CD4-positive, alpha-beta T cell treated with Interleukin-15 for 4 hours (primary cell): ENCODE measurements at places on chromosomes 7 and 10.

DNA sequence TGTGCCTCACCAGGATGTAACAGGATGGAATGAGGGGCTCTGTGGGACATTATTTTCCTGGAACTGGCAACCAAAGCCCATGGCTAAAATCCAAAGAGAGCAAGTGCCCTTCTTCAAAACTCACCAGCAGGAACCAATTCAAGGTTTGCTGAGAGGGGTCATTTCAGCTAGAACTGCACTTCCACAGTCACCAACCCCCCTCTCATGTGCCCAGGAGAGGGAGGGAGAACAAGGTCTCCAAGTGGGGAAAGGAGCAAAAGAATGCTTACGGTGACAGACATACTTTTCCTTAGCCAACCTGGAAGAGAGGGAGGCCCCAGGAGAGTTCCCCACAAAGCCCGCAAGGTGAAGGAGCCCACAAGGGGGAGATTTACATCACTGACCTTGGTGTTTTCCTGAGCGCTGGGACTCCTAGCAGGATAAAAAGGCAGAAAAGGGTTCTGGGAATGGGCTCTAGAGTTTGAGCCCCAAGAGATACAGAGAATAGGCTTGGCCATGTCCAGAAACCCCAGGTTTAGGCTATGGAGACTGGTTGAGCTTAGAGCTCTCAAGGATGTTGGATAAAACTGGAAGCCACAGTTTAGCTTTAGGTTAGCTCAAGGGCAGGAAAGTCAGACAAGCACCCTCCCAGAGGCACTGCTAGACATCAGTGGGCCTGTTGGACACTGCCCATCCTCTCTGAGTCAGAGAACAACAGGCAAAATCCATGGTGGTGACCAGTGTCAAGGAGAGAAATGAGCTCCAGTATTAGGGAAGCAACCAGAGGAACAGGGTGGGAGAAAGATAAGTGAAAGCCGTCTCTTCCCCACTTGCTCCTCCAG is 63.9 kb upstream of the GHITM start:
- no peak for DNase-seq

DNA sequence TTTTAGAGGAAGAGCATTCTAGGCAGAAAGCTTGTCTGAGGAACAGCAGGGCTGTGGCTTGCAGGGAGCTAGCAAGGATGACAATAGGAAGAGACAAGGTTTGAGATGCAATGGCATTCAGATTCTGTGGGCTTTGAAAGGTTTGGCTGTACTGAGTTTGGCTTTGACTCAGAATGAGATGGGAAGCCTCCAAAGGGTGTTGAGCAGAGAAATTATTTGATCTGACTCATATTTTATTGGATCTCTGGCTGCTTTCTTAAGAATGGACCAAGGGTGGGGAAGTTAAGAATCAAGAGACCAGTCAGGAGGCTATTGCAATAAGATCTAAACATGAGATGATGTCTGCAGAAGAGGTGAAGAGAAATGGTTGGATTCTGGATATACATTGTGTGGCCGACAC is 273.2 kb downstream of the CDK14 start:
- DNase-seq: no peak

GRCh38 chr7:13542451-13542850 is 447.0 kb downstream of the ETV1 start:
- DNase-seq: no peak

DNA sequence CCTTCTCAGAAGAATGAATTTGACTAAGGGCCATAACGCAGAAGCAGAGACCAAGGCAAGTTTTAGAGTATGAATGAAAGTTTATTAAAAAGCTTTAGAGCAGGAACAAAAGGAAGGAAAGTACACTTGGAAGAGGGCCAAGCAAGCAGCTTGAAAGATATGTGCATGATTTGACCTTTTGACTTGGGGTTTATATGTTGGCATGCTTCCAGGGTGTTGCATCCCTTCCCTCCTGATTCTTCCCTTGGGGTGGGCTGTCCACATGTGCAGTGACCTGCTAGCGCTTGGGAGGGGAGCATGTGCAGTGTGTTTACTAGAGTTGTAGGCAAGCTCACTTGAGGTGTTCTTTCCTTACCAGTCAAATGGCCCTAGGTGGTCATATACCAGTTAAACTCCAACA is 37.9 kb upstream of the LRRN3 start:
- no peak for DNase-seq

DNA sequence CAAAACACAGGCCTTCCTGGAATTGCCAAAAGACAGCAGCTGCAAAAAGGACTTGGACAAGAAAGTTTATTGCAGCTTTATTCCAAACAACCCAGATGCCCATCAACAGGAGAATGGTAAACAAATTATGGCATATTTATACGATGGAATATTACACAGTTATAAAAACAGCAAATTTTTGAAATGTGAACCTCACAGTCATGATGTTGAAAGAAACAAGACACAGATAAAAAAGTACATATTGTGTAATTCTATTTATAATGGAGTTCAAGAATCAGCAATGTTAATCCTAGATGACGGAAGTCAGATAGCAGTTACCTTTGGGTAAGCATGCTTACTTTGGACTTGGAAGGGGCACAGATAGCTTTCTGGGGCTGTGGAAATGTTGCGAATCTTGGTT is 44.4 kb downstream of the SYPL1 start:
- no peak for DNase-seq

GRCh38 chr10:20922033-20922432 is 24.9 kb upstream of the NEBL start:
- no peak for DNase-seq

DNA sequence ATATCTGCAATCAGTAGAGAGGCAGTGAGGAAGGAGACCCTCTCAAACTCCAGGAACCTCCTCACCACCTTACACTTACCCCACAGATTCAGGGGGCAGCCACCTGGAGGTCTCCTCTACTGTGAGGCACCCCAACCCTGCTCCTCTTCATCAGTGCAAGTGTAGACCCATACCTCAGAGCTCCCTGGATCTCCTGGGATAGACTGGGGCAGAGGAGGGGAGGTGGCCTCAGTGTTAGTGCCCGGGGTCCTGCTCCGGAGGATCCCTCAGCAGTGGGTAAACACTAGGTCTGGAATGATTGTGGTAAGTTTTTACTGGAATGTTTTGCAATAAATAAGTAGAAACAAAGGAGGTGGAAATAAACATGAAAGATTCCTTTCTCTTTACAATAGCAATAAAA is 31.1 kb downstream of the ANTXRL start:
- no peak for DNase-seq

GRCh38 chr10:102375867-102376266 is 19.6 kb upstream of the NFKB2 start:
- no peak for DNase-seq

GRCh38 chr7:88337572-88337971 is 30.9 kb upstream of the STEAP4 start:
- DNase-seq: no peak

- DNase-seq: no peak
Observed at GRCh38 chr10:71980181-71981014, 16.2 kb downstream of the CHST3 start.

- no peak for DNase-seq
Observed at GRCh38 chr7:46525876-46526275, 604.8 kb upstream of the IGFBP3 start.

DNA sequence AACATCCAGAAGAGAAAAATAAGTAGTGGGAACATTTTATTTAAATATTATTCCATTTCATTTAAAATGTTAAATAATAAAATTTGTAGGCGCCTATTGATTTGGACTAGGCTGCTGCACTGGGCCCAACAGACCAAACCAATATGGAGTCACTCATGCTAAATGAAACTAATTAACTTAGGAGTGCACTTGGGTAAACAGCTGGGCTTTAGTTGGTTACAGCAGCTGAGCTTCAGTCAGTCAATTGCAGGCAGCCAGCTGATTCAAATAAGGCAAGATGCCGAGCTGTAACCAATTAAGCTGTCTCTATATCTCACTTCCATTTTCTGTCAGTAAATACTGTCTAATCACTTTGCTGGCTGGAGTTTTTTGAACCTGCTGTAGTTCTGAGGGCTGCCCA is 102.1 kb upstream of the WDR11 start:
- DNase-seq: no peak

DNA sequence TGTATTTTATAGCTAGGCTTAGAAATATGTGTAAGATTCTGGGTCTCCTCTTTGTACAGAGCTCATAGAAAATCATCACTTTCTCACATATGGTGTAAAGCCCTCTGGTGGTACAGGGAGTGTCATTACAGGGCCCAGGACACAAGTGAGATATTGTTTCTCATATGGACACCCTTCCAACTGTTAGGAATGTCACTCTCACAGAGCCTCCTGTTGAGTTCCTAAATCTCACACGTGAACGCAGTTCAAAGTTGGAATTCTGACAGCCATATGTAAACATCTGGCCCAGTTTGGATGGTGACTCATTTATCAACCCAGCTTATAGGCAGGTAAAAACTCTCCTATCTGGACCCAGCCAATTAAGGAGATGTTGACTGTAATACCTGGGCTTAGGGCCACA is 35.4 kb upstream of the ZNF107 start:
- DNase-seq: no peak

DNA sequence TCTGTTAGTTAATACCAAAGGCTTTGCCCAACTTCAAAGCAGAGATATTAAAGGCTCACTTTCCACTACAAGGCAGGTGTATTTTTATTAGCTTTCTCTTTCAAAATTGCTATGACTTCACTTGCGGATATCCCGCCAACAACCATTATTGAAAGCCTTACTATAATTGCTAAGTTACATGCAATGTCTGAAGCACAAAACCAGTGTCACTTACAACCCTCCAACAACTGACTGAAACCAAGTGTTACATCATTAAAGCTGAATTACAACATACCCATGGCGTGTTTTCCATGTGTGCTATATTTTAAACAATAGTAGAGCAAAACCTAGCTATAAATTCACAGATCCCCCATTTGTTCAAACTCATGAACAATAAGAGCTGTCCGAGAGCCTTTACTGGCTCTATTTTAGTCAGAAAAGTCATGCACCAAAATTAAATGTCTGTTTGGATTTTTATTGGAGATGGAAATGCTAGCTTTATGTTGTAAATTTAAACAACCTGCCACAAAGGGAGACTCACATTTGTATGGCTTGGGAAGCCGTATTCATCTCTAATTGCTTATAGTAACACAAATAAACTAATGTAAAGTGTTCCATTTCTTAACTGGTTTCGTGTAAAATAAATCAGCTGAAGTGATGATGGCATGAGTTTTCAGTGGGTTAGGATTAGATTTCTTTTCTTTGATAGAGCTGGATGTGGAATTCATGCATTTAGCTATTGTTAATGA is 227.1 kb downstream of the AGMO start:
- no peak for DNase-seq

GRCh38 chr10:32957341-32958084 is 517 bp downstream of the ITGB1 start:
- no peak for DNase-seq

DNA sequence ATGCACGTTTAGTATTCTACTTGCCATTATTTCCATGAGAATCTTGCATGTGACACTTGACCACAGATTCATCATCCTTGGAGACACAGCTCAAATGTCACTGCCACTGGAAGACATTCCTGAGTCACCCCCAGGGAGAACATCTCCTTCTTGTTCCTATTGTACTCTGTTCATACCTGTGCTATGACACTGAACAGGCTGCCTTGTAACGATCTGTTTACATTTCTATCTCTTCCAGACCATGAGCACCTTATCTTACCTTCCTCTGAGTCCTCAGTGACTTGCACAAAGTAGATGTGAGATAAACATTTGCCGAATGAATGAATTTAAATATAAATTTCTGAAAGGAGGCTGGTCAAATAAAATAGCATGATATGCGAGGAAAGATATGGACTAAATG is 331.9 kb upstream of the LRRN3 start:
- no peak for DNase-seq
